ENCODE measurements at places on chromosomes 16 and 17.

GRCh38 chr17:78645421-78646295 is 68.5 kb upstream of the DNAH17 start:
- DNase-seq, result no peak

GRCh38 chr16:29852654-29853053 is 10.4 kb downstream of the CDIPT start:
- no peak for DNase-seq

- no peak for DNase-seq
These were observed 112.0 kb upstream of the HAS3 start for GRCh38 chr16:68993456-68993855.

DNA sequence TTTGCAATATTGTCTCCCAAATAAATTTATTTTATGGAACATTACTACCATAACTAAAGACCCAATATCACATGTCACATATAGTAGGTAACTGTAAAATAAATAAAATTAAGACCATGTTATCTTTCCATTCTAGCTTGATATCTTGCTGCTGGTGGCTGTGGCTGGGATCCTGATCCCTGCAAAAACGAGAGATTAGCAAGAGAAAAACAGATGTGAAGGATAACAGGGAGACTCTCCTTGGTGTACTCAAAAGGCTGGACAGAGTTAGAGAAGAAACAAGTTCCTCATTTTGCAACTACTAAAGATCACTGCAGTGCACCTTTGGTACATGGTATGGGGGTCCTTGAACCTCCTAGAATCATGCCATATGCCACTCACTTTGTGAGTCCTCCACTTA is 49.7 kb downstream of the ARHGAP27 start:
- no peak for DNase-seq
